GM23338 (cell line): ENCODE measurements at places on chromosomes 1 and 21.

DNA sequence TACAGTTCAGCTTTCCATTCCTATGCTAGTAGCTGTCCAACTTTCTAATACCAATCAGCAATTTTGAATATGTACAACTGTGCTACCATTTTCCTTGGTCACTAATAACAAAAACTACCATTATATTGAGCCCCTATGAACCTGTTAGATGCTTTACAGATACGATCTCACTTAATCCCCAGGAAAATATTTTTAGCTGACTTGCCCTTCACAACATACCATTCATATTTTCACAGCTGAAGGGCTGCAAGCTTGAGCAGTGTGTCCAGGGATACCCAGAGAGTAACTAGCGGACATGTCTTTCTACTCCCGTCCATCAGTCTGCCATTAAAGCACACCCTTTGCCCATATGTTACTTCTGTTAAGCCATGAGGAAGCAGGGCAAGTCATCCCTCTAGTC lies 140.5 kb downstream of the SPATA46 start:
- no peak for DNase-seq

GRCh38 chr1:167116174-167116573 lies 22.3 kb downstream of the STYXL2 start:
- DNase-seq: no peak

DNA sequence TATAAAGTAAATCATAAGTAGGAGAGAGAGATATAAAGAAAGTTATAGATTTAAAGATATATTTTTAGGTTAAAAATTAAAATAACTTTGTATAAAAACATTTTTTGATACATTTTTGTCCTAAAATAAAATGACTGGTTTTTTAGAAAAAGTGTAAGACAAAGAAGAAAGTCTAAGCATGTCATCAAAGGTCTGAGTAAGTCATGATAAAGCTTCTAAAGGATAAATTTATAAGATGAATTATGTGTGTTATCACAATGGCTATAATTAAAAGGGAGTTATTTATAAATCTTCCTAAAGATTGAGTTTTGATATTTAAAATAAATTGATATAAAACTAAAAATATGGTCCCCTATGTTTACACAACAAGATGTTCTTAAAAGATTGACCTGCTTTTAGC lies 370.9 kb downstream of the PTPRU start:
- peak; percentile 56 for DNase-seq

GRCh38 chr1:159958719-159959380 lies 4.8 kb upstream of the SLAMF9 start:
- DNase-seq: no peak

- no peak for DNase-seq
Measured at GRCh38 chr21:30233228-30234020, 17.5 kb upstream of the CLDN8 start.

- DNase-seq: no peak
Measured at GRCh38 chr1:222105393-222105737, 363.5 kb upstream of the DUSP10 start.

DNA sequence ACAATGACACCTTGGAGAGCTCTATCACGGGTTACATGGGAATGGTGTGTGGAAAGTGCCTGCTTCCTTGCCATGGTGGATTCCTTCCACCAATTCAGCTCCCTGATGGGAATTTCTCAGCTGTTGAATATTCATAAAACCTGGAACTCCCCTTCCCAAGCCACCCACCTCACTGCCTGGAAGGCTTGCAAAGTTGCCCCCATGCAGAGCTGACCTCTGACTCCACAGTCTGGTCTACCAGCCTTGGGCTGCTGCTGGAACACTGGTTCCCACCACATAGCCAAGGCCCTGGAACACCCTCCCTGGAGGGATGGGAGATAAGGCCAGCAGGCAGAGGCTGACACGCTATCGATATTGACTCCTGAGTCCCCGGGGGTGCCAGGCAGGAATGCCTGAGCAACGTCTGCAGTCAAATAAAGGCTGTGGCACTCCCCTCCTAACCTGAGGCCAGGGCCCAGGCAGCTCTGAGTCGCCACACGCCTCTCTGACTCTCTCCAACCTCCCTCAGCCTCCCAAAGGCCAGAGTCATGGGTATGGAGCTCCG lies 8.8 kb downstream of the CCDC24 start:
- DNase-seq: no peak

- DNase-seq: peak; percentile 71
Measured at GRCh38 chr1:26317612-26318337, at the start of gene CD52. Gene CD52 (plus strand): TSS chr1:26317958. CDS start chr1:26318018, 60 bp downstream.

DNA sequence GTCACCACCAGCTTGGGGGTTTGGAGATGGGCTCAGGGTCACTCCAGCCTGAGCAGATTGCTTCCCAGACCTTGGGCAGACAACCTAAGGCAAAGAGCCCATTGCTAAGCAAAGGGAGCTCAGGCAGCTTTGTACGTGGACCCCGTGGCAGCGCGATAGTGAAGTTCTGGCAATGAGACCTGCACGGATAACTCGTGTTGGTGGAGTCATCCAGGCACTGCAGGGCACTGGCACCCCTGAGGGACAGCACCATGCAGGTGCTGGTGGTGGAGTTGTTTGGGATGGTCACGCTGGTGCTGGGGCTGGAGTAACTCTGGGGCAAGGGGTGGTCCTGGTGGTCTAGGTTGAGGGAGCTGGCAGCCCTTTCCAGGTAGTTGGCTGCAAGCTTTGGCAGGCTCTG lies 13.6 kb upstream of the HSPG2 start:
- DNase-seq: no peak

DNA sequence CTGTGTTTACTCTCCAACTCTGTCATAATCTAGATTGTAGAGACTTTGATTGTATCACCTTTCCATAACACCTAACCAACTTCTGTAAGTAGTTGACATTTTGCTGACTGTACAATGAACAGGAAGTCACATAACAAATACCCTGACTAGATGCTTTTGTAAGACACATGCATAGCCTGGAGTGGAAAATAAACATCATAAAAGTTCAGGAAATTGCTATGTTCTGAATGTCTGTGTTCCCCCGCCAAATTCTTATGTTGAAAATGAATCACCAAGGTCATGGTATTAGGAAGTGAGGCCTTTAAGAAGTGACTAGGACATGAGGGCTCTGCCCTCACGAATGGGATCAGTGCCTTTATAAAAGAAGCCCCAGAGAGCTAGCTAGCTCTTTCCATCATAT lies 40.4 kb upstream of the ZSWIM5 start:
- DNase-seq: no peak

- DNase-seq: no peak
Measured at GRCh38 chr1:3846541-3846940, 10.5 kb downstream of the CEP104 start.

DNA sequence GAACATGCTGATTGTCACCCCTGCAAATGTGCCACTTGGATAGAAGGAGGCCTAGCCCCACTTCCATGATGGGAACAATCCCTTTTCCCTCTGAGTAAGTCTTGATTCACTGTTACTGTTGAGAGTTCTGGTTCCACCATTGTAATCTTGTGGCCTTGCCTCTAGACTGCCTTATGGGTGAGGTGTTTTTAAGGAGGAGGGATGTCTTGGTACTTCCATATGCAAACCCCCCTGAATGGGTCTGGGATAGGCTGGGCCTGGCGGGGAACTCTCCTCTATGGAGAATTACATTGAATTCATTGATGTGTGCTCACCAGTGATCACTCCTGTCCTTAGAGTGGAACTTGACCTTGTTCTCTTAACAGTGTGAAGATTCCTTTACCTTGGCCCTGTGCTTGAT lies 5.8 kb downstream of the GALNT2 start:
- no peak for DNase-seq

- no peak for DNase-seq
Measured at GRCh38 chr1:69639159-69639558, 71.4 kb downstream of the LRRC7 start.

DNA sequence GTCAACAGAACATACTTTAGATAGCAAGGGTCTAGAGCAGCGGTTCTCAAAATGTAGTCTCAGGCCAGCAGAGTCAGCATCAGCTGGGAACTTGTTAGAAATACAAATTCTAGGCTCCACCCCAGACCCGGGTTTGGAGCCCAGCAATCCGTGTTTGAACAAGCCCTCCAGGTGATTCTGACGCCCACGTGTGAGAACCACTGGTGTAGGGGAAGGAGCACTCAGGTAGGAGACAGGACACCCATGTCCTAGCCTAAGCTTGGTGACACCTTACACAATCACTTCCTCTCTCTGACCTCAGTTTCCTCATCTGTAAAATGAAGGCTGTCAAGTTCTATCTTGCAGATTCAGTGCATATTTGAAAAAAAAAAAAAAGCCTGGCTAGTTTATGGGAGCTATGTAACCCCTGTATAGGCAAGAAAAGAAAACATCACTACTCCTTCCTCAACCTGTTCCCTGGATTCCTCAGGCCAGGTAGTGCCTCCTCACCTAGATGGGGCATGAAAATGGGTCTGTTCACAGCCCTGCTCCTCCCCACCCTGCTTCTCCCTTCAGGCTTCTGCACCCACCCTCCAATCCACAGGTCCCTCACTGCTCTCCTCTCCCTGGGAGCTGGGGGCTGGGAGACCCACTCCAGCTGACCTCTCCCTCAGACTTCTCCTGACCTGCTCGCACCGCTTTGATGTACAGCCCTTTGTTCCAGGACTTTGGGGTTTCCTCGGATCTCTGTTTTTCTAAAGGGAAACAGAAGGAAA lies 7.1 kb upstream of the PHLDA3 start:
- DNase-seq: no peak

- no peak for DNase-seq
Measured at GRCh38 chr1:160403244-160403643, 2.9 kb downstream of the VANGL2 start.

- no peak for DNase-seq
Measured at GRCh38 chr21:18443701-18444100, 40.1 kb upstream of the TMPRSS15 start.

- no peak for DNase-seq
Measured at GRCh38 chr21:14548779-14549178, 2.7 kb upstream of the SAMSN1 start.

GRCh38 chr21:46660505-46660904 lies 25.0 kb downstream of the PRMT2 start:
- DNase-seq: no peak

DNA sequence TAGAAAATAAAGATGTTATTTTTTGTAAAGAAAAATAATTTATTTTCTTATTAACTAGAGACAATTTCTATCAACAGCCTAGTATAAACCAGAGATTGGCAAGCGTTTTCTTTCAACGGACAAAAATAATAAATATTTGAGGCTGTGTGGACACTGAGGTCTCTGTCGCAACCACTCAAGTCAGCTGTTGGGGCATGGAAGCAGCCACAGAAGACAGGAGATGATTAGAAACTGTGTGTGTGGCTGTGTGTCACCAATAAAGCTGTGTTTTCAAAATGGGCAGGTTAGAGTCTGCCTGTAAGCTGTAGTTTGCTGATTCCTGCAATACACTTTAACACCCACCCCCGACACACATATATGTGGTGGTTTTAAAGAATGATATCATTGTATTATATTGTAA lies 200.6 kb upstream of the HMCN1 start:
- DNase-seq: no peak

DNA sequence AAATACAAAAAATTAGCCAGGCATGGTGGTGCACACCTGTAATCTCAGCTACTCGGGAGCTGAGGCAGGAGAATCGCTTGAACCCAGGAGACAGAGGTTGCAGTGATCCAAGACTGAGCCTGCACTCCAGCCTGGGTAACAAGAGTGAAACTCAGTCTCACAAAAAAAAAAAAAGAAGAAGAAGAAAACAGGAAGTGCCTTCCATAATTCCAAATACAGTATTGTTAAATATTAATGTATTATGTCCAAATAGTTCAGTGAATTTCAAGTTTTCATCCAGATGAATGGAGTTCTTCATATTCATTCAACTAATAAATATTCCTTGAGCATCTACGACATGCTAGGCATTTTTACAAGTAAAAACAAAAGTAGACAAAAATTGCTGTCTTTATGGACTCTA lies 33.3 kb downstream of the PLEKHO1 start:
- DNase-seq: no peak

- no peak for DNase-seq
Measured at GRCh38 chr1:221611656-221612046, 130.2 kb downstream of the DUSP10 start.

DNA sequence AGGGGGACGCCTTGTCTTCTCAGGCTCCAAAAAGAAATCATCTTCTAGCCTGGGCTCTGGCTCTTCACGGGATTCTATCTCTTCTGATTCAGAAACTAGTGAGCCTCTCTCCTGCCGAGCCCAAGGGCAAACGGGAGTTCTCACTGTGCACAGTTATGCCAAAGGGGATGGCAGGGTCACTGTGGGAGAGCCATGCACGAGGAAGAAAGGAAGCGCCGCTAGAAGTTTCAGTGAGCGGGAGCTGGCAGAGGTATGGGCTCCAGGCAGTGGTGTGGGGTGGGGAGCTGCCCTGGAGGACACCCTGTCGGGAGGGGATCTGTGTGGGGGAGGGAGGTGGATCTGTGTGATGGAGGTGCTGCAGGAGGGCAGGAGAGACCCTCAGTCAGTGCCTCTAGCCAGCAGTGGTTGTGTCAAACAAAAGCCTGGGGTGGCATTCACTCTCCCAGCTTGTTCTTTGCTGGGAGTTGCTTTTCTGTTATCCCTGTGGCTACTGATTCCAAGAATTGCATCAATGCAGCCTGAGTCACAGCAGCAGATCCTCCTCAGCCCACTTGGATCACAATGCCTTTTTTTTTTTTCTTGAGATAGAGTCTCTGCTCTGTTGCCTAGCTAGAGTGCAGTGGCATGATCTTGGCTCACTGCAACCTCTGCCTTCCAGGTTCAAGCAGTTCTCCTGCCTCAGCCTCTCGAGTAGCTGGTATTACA lies 21.8 kb downstream of the KDM4A start:
- DNase-seq: no peak

DNA sequence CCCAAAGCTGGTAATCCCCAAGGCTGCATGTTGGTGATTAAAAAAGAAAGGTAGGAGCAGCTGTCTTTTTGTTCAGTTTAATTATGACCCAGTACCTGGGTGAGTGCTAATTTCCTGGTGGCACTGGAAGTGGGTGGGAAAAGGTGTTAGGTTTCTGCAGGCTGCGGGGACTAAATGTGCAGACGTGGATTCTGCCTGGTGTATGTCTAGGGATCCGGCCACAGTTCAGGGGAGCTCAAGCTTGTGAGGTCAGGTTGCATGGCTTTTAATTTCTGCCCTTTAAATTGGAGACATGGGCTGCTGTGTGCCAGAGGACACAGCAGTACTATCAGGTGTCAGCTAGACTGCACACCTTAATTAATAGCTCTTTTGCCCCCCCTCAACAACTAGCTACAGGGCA lies 20.3 kb upstream of the TBX19 start:
- DNase-seq: peak; percentile 10

- no peak for DNase-seq
Measured at GRCh38 chr1:207298636-207299398, 22.7 kb upstream of the CD55 start.

- DNase-seq: no peak
Measured at GRCh38 chr1:221630236-221630635, 111.7 kb downstream of the DUSP10 start.

GRCh38 chr1:41976671-41977070 lies 57.9 kb upstream of the HIVEP3 start:
- DNase-seq: no peak

DNA sequence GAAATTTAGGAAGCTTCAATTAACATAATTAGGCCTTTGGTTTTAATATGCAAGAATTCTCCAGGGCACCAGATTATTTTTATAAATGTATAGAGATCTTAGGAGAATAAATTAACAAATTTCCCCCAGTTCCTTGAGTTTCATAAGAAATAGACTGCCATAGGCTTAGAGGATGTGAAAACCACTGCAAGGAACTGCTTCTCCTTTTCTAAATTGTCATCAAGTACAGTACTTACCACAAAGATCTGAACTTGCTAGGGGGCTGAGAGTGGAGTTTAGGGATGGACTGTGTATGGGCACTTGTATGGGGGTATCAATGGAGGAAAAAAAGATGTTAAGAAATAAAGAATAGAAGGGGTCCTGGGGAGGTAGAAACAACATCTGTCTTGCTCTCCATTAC lies 31.1 kb downstream of the LHX8 start:
- no peak for DNase-seq
